ENCODE measurements at places on chromosomes 7 and 10. TPM values are rescaled to one million over a fixed set of nuclear protein-coding genes. Genes with fewer than 3 reads are reported as not detected.

GRCh38 chr7:34080513-34080912 lies 175.2 kb downstream of the BMPER start:
- DNase-seq = no peak

The HTRA1 gene
- 98.3 TPM for total RNA-seq

- DNase-seq = no peak
These were observed 1080.6 kb upstream of the LRRN3 start for GRCh38 chr7:110010359-110010758.

The CALML5 gene
- not detected for total RNA-seq

- DNase-seq = no peak
These were observed 22.3 kb downstream of the CABCOCO1 start for GRCh38 chr10:61684894-61685507.

DNA sequence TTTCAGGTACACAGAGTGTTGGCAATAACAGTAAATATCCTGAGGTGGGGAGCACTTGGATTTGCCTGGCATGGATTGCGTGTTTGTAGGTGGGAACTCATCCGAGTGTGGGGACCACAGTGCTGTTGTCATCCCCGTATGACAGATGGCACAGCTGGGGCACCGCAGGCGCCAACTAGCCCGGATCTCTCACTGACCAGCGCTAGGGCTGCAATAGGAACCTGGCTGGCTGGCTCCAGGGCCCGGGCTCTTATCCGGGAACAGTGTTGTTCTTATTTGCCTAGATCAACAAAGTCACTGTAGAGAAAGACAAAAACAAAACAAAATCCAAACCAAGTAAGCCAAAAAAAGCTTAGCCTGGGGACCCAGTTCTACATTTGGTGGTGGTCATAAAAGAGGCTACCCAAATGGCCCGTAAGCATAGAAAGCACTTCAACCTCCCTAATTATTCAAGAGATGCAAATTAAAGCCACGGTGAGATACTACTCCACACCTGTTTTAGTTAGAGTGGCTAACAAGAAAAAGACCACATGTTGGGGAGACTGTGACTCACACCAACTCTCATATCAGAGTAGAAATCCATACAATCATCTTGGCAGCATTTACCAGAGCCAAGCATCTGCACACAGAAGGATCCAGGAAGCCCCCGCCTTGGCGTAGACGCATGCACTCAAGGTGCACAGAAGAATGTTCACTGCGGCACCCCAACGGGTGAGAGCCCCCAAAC lies 27.2 kb upstream of the PFKFB3 start:
- no peak for DNase-seq

DNA sequence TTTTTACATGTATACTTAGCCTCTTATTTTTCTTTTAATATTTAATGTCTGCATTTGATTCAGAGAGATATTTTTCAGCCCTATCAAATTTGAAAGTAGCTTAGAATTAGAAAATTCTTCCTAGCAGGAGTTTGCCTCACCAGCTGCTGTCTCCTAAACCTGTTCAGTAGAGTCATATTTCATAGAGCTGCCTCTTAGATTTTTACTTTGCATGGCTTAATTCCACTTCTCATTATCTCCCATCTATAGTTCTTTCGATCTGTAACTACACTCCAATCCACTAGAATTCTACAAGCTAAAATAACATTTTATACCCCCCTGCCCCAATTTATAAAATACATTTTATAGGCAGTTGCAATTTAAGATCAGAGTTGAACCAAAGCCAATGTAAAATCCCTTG lies 227.0 kb downstream of the ANK3 start:
- DNase-seq = no peak

DNA sequence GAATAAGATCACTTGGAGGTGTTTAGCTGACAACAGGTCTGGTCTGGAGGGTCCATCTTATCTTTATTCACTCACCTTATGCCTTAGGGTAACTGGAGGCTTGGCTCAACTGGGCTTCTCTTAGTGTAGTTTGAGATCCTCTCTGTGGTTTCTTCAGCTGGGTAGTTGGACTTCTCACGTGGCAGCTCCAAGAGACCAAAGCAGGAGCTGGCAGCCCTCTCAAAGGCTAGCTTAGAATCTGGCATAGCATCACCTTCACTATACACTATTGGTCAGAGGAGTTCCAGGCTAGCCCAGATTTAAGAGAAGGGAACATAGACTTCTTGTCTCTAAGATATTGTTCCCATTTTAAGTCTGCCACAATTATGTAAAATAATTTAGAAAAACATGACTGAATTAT lies 16.4 kb downstream of the ADK start:
- no peak for DNase-seq

- DNase-seq = no peak
These were observed 199.8 kb downstream of the PLXNA4 start for GRCh38 chr7:132376361-132377013.

DNA sequence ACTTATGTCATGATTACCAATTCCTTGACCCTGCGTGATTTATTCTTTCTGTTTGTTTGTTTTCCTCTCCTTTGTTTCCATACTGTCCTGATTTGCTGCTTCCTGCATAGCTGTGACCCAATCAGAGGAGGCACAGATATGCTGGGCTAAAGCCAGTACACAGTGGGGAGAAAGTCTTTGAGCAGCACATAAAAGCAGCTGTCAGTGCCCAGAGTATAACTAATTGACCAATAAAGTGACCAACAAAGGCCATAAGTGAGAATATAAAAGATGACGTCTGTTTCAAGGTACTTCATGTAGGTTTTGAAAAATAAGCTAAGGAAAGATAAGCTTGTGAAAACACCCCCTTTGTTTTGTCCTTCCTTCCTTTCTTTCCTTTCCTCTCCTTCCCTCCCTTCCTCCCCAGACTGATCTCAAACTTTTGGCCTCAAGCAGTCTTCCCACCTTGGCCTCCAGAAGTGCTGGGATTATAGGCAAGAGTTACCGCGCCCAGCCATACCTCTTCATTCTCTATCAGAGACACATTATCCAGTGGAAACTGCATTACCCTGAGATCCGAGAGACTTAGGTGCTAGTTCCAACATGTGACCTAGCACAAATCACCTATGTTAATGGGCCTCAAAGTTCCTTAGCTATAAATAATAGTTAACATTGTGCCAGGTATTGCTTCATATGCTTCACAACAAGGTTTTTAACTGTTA lies 17.0 kb downstream of the BCAP29 start:
- DNase-seq = no peak

DNA sequence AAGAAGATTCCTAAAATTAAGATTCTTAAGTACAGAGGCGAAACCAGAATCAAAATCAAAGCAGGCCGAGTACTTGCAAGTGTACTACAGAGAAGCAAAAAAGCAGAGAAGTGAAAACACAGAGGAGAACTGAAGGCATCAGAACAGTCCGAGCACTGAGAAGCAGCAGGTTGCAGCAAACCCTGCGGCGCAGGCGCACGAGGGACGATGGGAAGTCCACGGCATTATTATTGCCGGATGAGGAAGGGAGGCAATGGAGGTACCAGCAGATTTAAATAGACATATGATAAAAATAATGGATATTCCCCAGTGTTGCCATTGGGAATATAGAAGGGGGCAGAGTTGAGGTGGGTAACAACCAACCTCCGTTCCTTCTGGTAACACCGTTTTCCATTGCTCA lies 7.2 kb upstream of the SPAM1 start:
- DNase-seq = no peak

- peak; percentile 29 for DNase-seq
These were observed 58.4 kb downstream of the MGMT start for GRCh38 chr10:129525401-129525801.

- no peak for DNase-seq
These were observed 508.7 kb upstream of the SEMA3D start for GRCh38 chr7:85695533-85695932.

The UNCX gene
- not detected for total RNA-seq

The SLC26A5 gene
- total RNA-seq = 0.28 TPM

The TRIM74 gene
- total RNA-seq = not detected

The GPR37 gene
- 11.0 TPM for total RNA-seq

The NYAP1 gene
- 0.51 TPM for total RNA-seq

The PTPRN2 gene
- total RNA-seq = 1.9 TPM

GRCh38 chr7:41167836-41168235 lies 535.1 kb downstream of the INHBA start:
- no peak for DNase-seq

The EPO gene
- not detected for total RNA-seq

GRCh38 chr10:11813855-11814567 lies 9.1 kb upstream of the PROSER2 start:
- no peak for DNase-seq

The CACNA2D1 gene
- total RNA-seq = 47.4 TPM

DNA sequence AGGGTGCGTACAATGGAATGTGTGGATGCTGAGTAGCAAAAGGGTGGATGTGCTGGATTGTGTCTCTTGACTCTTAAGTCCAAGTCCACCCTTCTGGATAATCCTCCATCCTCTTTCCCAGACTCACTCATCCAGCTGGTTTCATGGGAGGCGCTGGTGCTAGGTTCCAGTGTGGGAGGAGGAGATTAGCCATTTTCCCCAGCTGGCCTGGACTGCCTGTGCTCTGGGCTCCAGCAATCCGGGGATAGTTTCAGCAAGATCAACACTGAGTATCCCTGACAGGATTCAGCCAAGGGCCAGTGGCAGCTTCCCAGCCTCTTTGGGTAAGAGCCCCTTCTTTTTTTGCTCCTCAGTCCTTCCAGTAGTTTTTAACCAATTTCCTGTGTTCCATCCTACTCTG lies 21.6 kb upstream of the TRIL start:
- DNase-seq = no peak

The SLC26A3 gene
- total RNA-seq = 0.77 TPM

The ERVW-1 gene
- total RNA-seq = not detected

- no peak for DNase-seq
These were observed 45.9 kb downstream of the SGMS1 start for GRCh38 chr10:50577681-50578350.

GRCh38 chr7:27102581-27103442 lies at the start of gene HOXA2:
Gene HOXA2 (minus strand): TSS chr7:27102683. CDS start chr7:27102500, 183 bp downstream.
- DNase-seq = no peak

- DNase-seq = no peak
These were observed 55.0 kb upstream of the FMC1 start for GRCh38 chr7:139286144-139286543.

DNA sequence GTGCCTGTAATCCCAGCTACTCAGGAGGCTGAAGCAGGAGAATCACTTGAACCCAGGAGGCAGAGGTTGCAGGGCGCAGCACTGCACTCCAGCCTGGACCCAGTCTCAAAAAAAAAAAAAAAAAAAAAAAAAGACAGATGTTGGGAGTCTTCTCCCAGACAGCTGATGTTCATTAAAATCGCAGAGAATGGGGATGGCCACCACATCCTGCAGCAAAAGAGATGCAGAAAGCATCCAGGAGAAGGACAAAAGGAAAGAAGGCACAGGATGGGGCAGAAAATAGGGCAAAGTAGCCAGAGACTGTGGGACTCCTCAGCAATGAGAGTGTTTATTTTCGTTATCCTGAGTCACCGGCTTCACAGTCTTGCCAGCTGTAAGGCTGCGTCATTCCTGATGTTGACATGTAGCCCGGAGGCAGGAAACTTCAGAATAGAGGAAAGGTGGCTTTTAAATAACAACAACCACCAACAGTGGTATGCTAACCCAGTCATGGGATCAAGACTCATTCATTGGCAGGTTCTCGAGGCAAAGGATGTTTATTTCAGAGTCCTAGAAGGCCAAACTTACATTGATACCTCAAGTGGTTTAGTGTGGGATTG lies 149.5 kb upstream of the SVIL start:
- DNase-seq = peak; percentile 68

DNA sequence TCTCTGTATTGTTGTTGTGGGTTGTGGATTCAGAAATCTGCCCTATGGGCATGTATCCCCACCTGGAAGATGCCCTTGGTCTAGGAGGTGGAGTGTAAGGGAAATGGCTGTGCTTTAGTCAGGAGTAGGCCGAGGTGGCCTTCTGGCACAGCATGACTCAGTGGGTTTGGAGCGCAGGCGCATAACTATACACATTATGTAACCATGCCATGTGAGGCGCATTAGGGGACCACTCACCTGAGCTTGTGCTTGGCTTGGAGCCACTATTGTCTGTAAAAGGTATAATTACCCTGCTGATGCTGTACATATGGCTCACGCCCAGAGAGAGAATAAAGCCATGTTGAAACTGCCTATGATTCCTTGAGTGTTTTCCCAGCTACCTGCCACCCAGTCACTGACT lies 20.6 kb upstream of the ADAMTS14 start:
- no peak for DNase-seq

GRCh38 chr7:98423043-98423442 lies 22.2 kb upstream of the BAIAP2L1 start:
- no peak for DNase-seq

DNA sequence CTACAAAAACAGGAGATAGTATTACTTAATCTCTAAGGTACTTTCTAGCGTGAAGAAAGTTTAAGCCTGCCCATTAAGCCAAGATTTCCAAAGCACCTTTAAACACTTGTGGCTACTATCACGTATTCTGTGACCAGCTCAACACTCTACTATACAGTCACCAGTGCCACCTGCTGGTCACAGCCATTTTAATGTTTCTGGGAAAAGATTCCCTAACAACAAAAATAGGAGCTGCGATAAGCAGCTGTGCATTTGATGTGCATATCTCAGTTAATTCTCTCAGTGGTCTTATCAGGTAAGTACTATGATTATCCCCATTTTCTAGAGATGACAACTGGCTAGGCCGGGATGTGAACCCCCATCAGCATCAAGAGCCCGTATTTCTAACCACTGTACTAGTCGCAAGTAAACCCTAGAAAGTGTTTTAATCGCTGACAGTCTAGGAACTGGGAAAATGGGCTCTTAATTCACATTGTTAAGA lies 860 bp downstream of the SEC31B start:
- DNase-seq = peak; percentile 45

The ZNF786 gene
- total RNA-seq = 13.7 TPM

DNA sequence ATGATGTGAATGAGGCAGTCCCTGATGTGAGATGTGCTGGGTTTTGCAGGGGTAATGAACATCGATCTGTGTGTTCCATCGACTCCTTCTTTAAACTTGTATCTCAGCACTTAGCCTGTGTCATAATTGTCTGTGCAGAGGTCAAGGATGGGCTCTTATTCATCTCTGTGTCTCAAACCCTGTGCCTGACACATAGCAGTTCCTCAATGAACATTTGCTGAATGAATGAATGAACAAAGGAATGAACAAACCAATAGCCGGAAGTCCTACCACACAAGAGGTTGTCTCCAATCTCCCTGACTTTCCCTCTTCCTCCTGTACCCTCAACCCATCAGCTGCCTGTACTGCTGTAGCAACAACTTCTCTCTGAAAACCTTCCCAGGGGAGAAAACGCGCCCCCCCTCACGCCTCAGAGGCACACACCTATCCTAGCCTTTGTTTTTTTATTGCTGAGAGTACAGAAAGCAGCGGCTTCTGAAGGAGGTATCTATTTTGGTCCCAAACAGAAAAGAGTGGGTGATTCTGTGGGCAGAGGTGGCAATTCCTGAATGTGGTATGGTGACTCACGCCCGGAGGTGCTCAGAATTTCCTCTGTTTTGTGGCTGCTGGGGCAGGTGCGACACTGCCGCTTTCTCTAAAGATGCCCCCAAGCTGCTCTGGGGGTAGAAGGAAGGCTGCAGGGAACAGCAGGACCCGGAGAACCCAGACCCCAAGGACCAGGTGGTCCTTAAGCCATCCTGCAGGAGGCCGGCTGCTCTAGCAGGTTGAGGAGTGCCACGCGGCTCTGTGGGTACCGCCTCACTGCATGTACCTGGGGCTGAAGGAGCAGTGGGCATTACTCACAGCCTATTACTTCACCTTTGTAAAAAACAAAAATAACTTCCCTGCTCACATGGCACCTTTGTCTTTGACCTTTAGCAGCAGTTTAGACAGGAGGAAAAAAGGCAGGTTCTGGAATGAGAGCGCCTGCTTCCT lies 9.6 kb downstream of the IL2RA start:
- no peak for DNase-seq
